ENCODE measurements at places on chromosomes 1 and 21. TPM values are rescaled to one million over a fixed set of nuclear protein-coding genes. Genes with fewer than 3 reads are reported as not detected.

DNA sequence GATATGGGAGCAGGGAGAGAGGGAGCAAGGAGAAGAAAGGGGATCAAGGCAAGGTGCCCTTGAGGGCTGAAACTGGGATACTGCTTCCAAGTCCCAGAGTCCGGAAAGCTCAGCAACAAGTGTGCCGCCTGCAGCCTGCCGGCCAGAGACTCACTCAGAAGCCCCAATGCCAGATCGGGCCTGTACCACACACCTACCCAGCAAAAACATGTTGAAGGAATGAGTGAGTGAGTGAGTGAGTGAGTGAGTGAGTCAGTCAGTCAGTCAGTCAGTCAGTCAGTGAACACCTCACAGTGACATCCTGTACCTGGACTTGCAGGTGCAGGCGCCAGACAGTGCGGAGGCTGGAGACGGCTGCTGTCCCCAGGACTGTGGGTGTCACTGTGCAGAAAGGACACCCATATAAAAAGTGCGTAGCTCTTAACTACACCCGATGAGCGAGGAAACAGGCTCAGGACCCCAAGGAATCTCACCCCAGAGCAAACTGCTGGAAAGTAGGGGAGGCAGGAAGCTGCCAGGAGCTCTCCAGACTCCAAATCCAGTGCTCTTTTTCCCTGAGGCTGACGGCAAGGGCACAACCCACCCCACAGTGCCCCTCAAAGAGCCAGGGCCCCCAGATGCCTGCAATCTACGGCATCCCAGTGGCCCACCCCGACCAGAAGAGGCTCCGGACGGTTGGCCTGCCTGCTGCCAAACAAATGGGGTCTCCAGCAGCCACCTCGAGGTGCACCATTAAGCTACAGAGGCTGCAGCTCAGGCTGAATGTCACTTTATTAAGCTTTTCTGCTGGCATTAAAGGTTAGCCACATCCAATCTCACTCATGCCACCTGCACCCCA is 261.7 kb downstream of the NPHP4 start:
- DNase-seq = no peak

SPRR1A gene
- polyA plus RNA-seq = not detected

CHRM3 gene
- polyA plus RNA-seq = 8.2 TPM

DISC1 gene
- polyA plus RNA-seq = 5.4 TPM

DNA sequence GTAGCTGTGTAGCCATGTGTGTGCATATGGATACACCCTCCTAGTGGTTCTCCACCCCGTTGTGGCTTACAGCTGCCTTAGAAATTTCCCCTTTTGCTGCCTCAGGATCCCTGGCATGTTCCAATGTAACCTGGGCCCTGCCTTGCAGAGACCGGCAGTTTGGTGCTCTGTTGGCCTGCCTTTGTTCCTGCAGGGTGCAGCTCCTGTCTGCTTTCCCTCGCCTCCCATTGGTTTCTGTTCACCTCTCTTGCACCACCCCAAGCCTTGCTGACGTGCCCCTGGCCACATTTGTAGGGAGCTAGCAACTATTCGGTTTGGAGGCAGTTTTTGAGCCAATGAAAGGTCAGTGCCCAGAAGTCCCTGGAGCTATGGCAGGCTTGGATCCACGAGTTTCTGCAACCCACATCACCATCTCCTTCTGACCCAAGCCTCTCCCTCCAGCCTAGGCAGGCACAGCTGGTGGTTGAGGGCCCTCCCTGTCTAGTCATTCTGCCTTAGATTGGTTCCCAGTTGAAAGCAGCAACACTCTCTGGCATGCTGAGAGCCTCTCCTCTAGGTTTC is 54.9 kb downstream of the MAB21L3 start:
- no peak for DNase-seq

DNA sequence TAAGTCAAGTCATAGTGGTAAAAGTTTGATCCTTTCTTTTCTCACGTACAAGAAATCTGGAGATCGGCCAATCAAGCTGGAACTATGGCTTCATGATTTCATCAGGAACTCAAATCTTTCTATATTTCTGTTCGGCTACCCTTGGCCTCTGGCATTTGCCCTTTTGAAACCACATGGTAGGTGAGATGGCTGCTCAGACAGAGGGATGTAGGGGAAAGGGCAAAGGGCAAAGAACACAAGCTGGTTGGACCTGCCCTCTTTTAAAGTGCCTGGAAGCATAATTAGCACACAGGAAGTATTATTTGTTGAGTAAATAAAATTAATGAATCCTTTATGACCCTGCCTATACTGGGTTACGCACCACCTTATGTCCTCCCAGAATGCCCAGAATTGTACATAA is 11.5 kb upstream of the RGS1 start:
- DNase-seq = no peak

DNA sequence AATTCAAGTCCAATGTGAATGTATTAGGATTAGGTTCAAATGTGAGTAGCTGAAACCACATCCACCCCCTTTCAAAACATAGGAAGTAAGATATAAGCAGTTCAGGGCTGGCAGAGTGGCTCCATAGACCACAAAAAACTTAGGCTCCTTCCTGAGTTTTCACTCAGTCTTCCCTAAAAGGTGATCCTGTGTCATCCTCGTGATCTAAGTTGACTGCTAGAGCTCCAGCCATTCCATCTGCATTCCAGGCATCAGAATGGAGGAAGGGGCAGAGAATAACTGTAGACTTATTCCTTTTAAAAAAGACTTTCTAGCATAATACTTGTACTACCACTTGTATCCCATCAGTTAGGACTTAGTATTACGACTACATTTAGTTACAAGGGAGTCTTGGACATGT is 204.1 kb downstream of the PBX1 start:
- no peak for DNase-seq

DNA sequence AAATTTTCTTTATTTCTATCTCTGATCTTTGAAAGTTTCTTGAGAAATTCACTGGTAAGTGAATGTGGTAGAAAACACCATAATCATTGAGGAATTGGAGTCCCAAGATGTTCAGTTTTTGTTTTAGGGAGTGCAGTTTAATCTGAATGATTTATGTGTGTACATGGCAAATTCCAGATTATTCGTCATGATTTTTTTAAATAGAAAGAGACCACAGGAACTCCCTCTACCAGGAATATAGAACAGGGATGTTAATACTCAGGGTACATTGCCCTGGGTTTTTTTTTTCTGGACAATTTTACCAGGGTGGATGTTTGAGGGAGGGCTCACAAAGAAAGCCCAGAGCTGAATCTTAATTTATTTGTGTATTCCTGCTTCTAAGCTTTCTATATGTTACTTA is 109.0 kb downstream of the VPS13D start:
- no peak for DNase-seq

NEXN gene
- 12.7 TPM for polyA plus RNA-seq

CHAF1B gene
- 11.4 TPM for polyA plus RNA-seq

FCAMR gene
- 7.7 TPM for polyA plus RNA-seq

DNA sequence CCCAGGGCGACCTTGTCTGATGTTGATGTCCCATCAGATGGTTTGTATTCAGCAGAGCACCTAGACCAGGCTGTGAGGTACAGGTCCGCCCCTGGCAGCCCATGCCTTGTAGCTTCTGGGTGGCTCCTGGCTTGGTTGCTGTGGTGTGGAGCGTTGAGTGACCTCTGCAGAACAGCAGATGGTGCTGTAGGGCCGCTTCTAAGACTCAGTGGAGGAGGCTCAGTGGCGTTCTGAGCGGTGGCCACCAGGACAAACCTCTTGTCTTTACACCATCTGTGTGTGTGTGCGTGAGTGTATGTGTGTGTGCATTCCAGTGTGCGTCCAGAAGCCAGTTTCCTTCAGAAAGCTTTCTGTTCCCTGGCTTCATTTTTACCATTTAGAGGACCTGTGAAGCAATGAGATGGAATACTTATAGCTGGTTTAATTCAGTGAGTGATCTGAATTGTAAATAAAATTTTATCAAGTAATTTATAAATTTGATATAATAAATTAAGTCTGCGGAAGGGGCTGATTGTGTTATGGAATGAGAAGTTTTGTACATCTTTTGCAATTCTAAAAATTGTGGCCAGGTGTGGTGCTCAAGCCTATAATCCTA is 66.1 kb downstream of the ADARB1 start:
- peak; percentile 78 for DNase-seq

- DNase-seq = no peak
Observed at GRCh38 chr1:235586992-235587391, 62.6 kb downstream of the GNG4 start.

DNA sequence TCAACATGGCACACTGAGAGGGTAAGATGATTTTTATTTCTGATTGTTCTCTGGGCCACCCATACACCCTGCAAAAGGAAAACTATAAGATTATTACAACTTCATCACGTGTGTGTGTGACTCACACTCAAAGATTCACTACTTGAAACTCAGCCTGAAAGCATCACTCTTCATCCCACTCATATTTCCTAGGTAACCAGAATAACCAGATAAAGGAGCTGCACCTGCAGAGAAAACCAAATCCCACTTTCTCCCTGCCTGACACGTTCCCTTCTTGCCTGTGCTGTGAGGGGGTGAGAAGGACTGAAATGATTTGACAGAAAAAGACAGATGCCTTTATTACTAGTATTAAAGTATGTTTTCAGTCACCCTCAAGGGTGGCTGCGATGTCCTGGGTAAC is 131.6 kb downstream of the TGFBR3 start:
- no peak for DNase-seq

GRCh38 chr1:204042516-204042915 is 30.4 kb upstream of the SOX13 start:
- no peak for DNase-seq

GRCh38 chr21:32325706-32326105 is 27.1 kb downstream of the MRAP start:
- no peak for DNase-seq

DNA sequence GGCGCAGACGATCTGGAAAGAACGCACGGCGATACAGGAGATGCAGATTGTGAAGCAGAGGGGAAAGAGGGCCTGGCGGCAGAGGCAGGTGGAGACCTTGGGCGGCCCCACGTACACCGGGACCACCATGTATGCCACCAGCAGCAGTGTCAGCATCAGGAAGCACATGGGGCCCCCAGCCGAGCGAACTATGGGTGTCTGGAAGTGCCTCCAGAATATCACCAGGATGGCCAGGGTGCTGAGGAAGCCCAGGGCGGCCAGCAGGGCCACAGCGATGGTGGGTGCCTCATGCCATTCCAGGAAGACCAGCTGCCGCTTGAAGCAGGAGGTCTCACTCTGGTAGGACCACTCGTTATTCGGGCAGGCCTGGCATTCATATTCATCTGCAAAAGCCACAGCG is 19.3 kb downstream of the TAS1R2 start:
- no peak for DNase-seq

MYBPHL gene
- 0.37 TPM for polyA plus RNA-seq

GRCh38 chr1:61636376-61636775 is 88.6 kb downstream of the TM2D1 start:
- DNase-seq = no peak

HSD3B1 gene
- polyA plus RNA-seq = 0.78 TPM

- DNase-seq = peak; percentile 26
Observed at GRCh38 chr1:110053552-110054428, 16.7 kb downstream of the ALX3 start.

IGFN1 gene
- 0.91 TPM for polyA plus RNA-seq

DNA sequence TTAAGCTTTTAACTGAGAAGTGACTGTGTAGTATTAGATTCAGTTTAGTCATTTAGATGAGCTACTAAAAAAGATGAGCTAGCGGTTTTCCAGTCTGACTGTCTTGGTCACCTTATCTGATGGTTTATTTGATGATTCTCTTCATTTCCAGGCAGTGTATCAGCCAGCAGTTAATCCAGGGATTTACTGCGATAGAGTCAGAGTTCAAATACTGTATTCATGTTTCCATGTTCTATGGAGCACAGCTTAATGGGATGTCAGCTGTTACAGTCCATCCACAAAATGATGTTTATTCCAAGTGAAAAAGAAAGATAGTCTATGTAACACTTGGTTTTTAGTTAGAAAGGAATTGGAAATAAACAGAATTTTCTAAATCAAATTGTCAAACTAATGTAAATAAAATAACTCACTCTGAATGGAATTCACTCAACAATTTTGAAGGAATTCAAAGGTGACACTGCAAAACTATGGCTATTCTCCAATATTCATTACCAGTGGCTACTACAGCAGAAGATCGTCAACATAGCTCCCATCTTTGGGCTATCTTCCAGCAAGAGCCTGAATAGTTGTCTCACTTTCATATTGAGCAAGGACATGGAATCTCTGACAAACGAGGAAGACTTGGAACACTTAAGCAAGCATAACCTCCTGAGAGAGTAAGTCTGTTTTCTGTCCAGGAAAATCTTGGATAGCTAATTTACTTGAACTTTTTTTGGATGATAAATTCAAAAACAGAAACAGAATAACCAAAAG is 54.6 kb upstream of the DPT start:
- no peak for DNase-seq

NID1 gene
- polyA plus RNA-seq = 177 TPM

LCE1A gene
- not detected for polyA plus RNA-seq

- no peak for DNase-seq
Observed at GRCh38 chr1:16120940-16121410, 34.9 kb downstream of the EPHA2 start.

DNA sequence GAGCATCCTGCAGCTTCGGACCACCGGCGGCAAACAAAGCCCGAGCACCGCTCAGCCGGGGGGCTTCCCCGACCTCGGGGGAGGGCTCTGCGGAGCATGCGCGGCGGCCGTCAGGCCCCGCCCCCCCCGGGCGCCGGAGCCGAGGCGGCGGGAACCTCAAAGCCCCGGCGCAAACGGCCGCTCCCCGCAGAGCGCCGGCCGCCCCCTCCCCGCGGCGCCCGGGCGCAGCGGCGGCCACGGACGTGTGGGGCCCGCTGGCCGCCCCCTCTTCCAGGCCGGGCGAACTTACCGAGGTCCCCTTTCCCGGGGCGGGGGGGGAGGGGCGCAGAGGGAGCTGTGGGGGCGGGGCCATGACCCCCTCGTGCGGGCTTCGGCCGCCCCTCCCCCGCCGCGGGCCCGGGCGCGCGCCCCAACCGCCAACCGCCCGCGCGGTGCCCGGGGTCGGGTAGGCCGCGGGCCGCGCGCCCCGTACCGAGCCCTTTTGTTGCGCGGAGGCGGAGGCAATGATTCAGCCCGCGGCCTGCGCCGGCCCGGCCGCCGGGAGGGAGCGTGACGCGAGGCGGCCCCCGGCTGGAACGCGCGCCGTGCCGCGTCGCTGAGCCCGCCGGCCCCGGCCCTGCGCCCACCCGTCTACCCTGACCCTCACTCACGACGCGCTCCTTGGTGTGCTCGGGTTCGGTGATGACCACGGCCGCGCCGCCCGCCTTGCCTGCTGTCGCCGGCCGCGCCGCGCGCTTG is 1.7 kb downstream of the RCC2 start:
- DNase-seq = no peak

GRCh38 chr1:83923553-83923952 is 75.4 kb downstream of the TTLL7 start:
- DNase-seq = no peak

Data from left kidney (tissue), 8 donors.